Epithelial cell of proximal tubule (primary cell): ENCODE measurements at places on chromosomes 13 and 19. TPM values are rescaled to one million over a fixed set of nuclear protein-coding genes. Genes with fewer than 3 reads are reported as not detected.

DNA sequence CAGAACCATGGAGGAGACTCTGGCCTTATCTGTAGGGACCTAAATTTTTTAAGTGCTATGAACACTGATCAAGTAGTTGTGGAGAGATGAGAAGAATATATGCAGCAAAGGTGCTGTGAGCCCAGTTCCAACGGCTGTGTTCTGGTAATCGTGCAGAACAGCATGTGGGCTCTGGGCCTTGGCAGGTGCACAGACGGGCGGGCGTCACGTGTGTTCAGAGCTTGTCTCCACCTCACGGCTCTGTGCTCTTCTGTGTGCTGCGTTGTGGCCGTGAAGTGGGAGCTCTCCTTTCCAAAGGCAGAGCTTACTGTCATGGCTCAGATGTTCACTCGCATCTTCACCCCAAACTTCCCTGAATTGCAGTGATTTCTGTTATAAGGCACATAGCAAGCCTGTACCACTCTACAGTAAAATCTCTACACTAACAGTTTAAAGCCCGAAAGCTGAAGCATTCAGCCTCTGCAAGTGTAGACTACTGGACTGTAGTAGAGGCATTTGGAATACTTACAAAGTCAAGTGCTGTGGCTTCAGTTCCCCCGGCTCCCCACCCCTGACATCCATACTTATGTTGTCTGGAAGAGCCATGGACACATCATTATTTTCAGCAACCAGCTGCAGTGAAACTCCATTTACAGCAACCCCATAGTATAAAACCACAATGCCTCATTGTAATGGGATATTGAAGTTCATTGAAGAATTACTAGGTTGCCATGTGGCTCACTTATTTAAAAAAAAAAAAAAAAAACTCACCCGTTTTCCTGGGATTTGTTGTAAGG lies 27.5 kb upstream of the TEX29 start:
- DNase-seq, result no peak

- no peak for DNase-seq
These were observed 5.8 kb downstream of the CBARP start for GRCh38 chr19:1231729-1232637.

DNA sequence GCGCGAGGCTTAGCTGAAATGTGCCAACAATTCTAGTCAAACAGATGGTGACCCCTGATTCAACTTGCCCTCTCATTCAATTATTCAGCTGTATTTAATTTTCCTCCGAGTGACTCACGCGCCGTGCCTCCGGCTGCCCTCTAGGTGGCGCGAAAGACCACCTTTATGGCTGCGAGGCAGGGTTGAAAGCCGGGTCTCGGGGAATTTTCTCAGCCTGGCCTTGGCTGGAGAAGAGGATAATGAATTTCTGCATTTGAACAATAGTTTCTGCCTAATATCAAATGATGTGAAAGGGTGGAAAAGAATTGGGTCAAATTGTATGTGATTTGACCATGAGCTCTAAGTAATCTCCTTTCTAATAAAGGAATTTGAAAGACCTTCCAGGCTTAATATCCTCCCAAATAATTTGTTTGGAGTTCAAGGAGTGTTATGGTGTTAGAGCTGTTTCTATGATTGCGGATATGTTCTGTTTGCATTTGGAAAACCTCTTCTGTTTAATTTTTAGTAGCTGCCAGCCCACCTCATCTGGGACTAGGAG lies 310.9 kb downstream of the ZNF536 start:
- DNase-seq, result no peak

DNA sequence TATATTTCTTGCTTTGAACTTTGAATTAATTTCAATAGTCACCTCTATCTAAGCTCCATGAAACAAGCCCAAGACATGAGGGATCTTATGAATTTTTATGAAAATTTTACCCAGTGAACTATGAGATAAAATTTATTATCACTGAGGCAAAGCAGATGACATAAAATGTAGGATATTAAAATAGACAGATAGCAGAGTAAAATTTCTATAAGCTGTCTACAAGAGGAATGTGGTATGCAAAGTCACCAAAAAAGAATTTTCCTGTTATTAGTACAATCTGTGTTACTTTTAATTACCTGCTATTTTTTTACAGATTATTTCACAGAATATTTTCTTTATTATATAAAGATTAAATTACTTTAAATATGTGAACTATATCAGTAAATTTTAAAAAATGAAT lies 2312.6 kb downstream of the PCDH9 start:
- no peak for DNase-seq

DNA sequence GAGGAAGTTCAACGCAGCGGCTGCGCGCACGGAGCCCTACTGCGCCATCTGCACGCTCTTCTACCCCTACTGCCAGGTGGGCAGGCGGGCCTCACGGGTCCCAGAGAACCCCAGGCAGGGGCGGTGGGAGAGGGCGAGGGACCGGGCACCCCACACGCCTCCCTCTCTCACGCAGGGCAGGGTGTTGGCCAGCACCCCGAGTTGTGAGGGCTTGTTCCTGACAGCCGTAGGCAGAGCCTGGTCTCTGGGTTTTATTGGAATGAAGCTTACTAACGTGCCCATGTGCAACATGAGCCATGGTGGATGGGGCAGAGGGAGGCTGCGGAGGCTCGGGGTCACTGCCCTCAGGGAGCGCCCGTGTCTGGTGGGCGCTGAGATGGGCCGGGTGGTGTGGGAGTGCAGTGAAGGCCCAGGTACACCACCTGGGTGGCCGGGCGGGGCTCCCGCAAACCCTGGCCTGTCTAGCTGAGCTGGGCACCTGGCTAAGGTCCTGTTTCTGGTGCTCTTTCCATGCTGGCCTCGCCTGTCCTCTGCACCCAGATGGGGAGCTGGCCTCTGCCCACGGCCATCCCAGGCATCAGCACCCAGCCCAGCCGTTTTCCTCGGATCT lies 165.2 kb downstream of the KDM4B start:
- no peak for DNase-seq

STOML3 gene
- total RNA-seq, result not detected in 2 replicates

PINLYP gene
- 0.43 and 2.3 TPM in 2 replicates for total RNA-seq
